Caki2 (cell line): ENCODE measurements at places on chromosomes 2 and 18. TPM values are rescaled to one million over a fixed set of nuclear protein-coding genes. Genes with fewer than 3 reads are reported as not detected.

The SEPTIN10 gene
- 57.1 and 76.8 TPM in 2 replicates for total RNA-seq

The SERPINB13 gene
- total RNA-seq: not detected in 2 replicates

The CFAP65 gene
- not detected in 2 replicates for total RNA-seq

The WDR33 gene
- 23.8 and 30.9 TPM in 2 replicates for total RNA-seq

- DNase-seq: no peak
Observed at GRCh38 chr2:110903548-110903947, 171.2 kb downstream of the ACOXL start.

DNA sequence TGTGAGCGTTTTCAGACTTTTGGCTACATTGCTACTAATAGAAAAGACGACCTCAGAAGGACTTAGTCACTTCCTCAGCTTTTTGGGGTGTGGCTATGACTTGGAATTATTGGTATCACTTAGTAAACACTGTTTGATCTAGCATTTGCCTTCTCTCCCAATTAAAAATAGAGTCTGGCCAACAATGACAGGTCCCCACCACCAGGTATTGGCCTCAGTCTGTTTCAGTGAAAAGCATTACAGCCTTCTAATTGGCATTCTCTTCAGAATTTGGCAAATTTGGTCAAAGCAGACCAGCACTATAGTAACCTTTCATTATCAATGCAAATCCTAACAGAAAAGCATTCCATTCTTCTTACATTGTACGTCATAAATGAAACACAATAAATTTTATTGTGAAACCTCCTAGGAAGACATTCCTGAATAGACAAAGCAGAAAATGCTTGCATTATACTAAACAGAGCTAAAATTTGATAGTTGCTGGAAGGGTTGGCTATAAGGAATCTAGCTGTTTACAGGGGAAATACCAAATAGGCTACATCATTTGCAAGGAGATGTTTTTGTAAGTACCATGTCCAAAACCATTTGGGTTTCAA lies 613.9 kb downstream of the IRS1 start:
- peak; percentile 22 for DNase-seq

- DNase-seq: no peak
Observed at GRCh38 chr18:75198036-75198435, 10.9 kb downstream of the PTGR3 start.

DNA sequence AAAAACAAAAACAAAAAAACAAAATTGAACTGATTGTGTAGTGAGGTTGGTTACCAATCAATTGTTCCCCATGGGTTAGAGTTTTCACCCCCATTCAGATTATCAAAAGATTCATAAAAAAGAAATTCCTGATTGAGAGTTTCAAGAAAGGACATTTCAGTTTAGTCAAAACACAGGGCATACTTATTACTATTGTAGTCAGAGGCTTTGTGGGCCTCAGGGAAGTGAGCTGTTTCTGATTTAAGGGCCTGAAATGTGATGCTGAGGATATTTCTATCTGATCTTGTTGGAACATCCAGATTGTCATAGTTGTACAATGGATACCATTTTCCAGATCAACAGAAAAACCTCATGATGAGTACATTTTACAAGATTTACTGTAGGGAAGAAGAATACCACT lies 368.1 kb upstream of the NETO1 start:
- no peak for DNase-seq

DNA sequence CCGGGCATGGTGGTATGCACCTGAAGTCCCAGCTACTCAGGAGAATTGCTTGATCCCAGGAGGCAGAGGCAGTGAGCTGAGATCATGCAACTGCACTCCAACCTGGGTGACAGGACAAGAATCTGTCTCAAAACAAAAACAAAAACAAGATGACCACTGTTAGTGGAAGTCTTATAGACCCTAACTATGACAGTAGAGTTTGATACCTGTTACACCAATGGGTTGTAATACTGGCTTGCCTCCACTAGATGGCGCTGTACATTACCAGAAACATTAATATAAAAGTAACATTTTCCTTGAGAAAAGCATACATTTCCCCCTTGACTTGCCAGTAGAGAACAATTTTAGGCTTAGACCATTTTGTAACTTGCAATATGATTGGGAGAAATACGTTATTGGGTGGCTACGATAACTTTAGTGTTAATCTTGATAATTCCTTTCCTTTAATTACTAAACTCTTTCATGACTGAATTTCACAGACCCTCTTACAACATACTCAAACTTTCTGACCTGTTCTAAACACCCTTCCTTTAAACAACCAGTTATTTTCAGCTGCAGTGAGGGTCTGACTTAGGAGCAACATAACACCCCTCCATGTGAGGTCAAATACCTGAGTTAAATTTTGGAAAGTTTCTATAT lies 19.5 kb downstream of the SLC25A52 start:
- DNase-seq: no peak

- no peak for DNase-seq
Observed at GRCh38 chr2:181396256-181397123, 60.7 kb upstream of the ITGA4 start.

GRCh38 chr2:59301466-59302402 lies 1060.6 kb upstream of the FANCL start:
- DNase-seq: peak; percentile 48

DNA sequence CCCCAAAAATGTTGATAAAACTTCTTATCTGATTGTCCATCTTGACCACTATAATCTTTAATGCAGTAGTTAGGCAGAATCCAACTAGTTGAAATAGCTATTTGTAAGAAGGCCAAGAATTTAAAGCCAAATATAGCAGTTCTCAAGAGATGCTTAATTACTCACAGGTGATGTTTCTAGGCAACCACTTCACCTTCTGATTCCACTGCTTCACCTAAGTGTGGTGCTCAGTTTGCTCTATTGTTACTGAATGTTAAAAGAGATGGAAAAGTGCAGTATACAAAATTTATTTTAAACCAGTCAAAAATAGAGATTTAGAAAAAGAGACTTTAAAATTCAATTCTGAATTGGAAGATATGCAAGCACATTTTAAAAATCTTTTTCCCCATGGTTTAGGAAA lies 539.4 kb downstream of the ZNF804A start:
- DNase-seq: no peak

- no peak for DNase-seq
Observed at GRCh38 chr2:31012406-31012805, 125.8 kb downstream of the GALNT14 start.

DNA sequence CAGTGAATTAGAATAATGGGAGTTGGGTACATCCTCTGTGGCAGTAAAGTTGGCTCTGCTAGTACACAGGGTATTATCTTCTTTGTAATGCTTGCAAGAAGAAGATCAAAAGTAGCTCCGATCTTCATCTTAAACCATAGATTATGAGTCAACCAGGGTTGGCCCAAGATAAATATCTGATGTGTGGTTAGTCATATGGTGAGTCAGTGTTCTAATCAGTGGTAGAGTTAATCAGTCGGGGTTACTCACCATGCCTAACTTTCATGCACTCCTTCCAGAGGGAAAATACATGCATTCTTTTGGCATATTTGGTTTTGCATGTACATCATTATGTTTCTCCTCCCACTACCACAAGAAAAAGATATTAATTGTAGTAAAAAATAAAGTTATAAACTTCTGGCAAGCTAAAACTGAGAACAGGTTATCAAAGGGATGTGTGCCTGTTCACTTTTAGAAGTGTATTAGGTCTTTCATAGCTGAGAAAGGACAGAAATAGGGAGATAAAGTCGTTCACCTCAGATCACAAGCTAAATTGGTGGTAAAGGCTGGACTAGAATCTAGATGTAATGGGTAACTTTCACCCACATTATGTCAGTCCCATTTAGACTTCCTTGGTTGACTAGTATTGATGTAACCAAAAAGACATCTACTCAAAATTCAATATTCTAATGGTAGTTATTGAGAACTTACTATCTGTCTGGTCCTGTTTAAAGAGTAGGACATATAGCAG lies 684.4 kb downstream of the IRS1 start:
- DNase-seq: peak; percentile 81

DNA sequence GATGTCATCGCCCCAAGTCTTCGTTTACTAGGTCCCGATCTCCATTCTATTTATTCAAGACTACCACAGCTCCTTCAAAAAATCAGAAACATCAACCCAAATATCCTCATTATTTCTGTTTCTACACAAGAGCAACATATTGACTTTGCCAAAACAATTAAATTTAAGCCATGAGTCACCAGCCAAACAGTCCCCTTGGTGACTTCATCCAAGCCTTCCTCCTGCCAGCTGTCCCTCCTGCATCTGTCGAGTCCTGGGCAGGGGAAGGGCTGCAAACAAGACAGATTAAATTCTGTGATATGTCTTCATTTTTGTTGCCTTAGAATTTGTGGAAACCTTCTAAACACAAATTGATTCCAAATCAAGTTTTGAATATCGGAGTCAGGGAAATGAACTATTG lies 110.3 kb downstream of the SP3 start:
- no peak for DNase-seq

- no peak for DNase-seq
Observed at GRCh38 chr2:231047274-231047922, 9.3 kb upstream of the PSMD1 start.

DNA sequence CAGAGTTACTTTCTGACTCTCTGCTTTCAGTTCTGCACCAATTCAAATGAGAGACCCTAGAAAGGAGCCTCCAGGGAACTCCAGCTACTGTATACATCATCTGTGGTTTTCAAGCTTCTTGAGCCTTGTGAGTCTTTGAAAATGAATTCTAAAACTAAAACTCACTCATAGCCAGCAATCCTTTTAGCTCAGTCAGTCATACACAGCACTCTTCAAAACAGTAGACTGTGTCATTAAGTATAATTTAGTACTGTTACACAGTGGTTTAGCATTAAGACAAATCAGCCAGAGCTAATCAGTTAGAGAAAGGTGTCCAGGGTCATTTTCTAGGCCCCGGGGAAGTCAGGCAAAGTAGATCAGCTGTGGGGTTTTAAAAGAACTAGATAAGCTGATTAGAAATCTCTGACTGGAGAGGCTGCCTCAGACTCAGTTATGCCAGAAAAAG lies 322.1 kb upstream of the THUMPD2 start:
- no peak for DNase-seq
